ENCODE measurements at places on chromosomes 3 and 15.

- DNase-seq, result no peak
These were observed 155.4 kb upstream of the GBE1 start for GRCh38 chr3:81916890-81917289.

- DNase-seq, result no peak
These were observed 171.7 kb downstream of the C3orf38 start for GRCh38 chr3:88321363-88322050.

DNA sequence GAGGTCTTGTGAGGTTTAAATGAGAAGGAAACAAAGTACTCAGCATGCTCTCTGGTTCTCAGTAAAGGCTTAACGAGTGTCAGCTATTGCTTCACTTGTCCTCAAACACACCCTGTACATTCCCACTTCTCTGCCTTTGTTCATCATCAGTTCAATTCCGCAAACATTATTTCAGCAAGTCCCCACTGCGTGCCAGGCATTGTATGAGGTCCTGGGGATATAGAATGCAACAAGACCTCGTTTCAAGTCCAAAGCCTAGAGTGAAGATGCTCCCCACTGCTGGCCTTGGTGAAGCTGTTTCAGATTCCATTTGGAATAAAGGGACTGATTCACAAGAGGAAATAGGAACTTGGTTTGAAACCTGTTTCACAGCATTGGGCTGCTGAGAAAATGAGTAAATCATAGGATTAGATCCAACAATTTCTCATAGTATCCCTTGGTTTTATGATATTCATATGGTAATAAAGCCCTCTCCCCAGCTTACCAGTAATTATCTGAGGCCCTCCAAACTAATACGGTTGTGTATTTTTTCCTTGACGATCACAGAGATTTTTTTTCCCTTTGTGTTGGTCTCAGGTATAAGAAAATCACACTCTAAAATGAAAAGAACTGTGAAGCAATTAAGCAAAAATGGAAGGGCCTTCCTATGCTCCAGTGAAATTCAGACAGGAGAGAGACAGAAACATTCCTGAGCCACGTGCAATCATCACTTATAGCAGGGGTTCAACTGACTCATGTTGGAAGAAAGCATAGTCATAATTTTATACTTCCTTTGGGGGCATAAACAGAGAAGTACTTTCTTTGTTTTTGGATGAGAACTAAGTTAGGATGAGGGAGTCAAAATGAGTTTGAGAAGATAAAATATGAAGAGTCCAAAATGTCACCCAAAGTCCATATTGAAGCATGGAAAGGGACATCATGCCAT is 258.6 kb downstream of the RORA start:
- no peak for DNase-seq

GRCh38 chr3:46896386-46896785 is 18.9 kb downstream of the PTH1R start:
- DNase-seq, result no peak

- no peak for DNase-seq
These were observed 66.1 kb upstream of the CCR4 start for GRCh38 chr3:32885283-32885901.

DNA sequence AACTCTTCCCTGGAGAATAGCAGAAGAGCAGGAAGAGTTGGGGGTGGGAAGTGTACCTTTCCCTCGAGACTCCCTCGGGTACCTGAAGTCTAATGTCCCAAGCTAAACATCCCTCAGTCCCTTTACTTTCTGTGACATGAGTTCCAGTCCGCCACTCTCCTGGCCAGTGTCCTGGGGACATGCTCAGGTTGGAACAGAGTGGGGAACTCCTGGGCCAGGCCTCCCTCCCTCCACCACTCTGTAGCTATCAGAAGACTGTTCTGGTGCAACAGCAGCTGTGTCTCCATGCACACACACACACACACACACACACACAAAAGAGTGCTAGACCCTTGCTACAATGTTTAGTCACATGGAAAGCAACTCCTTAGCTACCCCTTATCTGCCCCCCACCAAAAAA is 155.0 kb upstream of the HES1 start:
- DNase-seq, result no peak

DNA sequence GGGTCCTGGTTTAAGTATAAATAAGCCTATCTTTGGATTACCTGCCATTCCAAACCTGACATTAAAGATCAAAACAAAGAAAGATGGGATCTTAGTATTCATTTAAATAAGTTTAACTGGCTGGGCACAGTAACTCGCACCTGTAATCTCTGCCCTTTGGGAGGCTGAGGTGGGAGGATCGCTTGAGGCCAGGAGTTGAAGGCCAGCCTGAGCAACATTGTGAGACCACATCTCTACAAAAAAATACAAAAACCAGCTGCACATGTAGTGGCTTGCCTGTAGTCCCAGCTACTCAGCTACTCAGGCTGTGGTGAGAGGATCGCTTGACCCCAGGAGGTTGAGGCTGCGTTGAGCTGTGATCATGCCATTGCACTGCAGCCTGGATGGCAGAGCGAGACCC is 176.9 kb downstream of the FNDC3B start:
- no peak for DNase-seq

DNA sequence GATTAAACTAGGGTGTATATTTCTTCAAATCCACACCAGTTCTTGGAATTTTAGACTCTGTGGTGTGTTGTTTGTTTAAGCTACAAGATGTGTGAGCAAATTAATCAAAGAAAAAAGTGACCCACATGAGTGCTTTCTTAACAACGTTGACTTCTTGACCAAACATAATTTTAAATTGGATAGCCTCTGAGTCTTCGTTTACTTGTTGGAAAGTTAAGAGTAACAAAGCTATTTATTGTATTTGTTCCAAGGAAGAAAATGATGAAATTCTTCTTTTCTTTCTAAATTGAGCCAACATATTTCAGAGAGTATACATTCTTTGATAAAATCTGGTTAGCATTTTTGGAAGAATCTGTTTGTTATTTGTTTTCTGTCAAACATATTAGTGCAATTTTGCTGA is 99.9 kb upstream of the IGSF10 start:
- no peak for DNase-seq

DNA sequence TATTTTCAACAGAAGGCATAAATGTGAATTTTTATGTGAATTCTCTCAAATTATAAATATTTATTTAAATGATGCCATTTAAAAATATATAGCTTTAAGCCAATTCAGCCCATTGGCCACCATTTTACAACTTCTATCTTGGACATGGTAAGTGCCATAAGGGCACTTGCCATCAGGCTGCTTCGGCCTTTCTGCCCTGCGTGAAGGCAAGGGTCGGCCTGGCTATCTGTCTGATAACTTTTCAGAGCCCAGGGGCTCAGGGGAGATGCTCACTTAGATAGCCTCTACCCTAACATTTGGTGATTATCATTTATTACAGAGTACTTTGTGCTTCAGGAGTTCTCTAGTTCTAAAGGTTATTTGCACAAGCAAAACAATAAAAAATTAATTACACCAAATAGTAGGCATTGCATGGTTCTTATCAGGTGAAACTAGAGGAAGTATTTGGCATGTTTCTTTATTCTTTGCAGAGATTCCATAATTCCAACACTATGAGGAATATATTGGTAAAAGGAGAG is 62.4 kb upstream of the MBNL1 start:
- DNase-seq, result no peak

GRCh38 chr15:94064676-94065313 is 166.6 kb upstream of the MCTP2 start:
- no peak for DNase-seq

GRCh38 chr3:11991751-11992150 is 12.4 kb upstream of the SYN2 start:
- DNase-seq, result no peak

DNA sequence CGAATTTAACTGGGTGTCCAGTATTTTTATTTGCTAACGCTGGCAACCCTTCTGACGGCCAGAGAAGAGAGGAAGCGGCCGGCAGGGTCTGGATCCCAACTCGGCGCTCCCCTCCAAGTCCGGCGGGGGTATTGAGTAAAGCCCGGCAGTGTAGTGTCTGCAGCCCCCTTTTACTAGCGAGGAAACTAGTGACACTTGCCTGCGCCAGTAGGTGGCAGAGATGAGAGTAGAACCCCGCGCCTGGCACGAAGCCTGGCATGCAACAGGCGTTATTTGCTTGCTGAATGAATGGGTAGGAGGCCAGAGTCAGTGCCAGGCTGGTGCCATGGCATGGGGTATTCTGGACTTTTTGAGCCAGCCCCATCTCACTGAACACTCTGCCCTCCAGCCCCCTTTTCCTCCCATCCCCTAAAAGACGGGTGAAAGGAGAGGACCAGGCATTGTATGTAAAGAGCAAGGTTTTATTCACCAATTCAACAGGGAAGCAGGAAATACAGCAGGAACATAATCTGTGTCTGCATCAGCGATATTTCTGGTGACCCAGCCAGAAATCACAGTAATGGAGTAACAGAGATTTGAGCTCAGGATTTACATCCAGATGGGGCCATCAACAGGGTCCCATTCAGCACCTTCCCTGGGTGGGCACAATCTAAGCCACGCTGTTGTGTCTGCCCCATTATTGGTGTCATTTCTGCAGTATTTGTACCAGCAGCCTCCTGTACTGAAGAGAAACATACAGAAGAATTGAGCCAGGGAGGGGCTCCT is 788 bp upstream of the WDR73 start:
- DNase-seq, result peak; percentile 93

DNA sequence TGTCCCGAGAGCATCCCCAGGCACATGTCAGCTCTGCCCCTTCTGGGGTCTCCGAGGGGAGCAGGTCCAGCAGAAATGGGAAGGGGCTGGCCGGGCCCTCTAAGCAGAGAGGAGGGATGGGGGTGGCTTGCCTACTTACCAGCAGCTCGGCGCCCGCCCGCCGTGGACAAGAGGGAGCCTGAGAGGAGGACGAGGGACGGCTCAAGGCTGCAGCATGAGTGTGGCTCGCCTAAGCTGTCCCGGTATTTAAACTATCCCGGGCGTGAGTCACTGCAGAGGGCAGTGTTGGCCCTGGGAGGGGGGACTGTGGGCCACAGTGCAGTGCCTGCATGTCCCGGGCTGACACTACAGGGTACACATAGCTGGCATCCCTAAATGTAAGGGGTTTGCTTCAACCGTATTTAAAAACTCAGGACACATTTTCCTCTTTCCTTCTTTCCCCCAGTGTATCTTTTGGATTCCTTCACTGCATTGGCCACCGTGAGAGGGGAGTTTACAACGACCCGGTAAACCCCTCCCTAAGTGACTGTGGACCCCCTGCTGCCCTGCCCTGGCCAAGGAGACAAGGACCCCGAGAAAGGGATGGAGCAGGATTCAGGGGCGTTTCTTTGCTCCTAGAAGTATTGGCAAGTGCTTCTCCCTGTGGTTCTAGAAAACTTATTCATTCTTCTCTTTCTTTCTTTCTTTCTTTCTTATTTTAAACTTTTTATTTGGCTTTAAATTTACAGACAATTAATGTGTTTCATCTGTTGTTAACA is at the start of gene LRRC15:
Gene LRRC15 (minus strand): TSS at position 222 of the 758 bp plus-strand sequence. CDS start 8,700 bp downstream, outside the sequence.
- DNase-seq, result peak; percentile 19

DNA sequence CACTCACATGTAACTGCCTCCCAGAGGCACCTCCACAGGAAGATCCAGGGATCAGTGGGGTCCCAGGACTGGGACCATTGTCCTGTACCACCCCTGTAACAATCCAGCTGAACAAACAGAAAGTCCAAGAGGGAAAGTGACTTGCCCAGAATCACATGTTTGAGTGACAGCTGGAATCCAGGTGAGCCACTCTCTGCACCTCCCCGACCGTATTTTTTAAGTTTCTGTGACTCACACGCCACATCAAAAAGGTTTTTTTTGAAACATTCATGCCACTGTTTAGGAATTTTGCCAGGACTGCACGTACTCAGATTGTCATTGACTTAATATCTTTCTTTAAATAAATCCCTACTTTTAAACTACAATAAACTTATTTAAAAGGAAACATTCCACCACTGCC is 9.8 kb upstream of the SLC6A1 start:
- DNase-seq, result no peak

DNA sequence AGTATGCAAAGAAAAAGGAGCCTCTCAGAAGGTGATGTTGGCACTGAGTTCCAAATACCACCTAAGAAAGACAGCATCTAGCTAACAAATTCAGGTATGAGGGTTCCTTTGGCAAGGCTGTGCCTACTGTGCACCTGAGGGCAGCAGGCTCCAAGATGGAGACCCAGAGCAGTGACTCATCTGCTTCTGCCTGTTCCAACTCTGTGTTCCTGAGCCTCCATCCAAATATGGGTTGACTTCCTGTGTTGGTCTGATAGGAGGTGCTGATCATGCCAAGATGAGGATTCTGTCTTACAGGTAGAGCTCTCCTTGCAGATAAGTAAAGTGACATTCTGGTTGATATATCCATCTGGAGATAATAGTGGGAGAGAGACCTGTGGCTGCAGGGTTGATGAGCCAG is 26.0 kb downstream of the SV2B start:
- DNase-seq, result no peak

- no peak for DNase-seq
These were observed 15.3 kb upstream of the BHLHE40 start for GRCh38 chr3:4963669-4964570.

DNA sequence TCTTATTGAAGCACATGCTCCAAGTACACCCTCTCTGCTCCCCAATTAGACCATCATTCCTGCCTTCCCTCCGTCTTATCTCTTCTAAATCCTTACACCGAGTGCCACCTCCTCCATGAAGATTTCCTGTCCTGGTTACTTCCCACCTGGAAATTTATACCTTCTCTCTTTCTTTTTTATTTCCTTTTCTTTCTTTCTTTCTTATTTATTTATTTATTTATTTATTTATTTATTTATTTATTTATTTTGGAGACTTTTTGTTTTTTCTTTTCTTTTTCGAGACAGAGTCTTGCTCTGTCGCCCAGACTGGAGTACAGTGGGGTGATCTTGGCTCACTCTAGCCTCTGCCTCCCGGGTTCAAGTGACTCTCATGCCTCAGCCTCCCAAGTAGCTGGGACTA is 45.9 kb upstream of the ABHD2 start:
- DNase-seq, result no peak

- peak; percentile 97 for DNase-seq
These were observed 8.1 kb downstream of the SPATA12 start for GRCh38 chr3:57068437-57069089.

DNA sequence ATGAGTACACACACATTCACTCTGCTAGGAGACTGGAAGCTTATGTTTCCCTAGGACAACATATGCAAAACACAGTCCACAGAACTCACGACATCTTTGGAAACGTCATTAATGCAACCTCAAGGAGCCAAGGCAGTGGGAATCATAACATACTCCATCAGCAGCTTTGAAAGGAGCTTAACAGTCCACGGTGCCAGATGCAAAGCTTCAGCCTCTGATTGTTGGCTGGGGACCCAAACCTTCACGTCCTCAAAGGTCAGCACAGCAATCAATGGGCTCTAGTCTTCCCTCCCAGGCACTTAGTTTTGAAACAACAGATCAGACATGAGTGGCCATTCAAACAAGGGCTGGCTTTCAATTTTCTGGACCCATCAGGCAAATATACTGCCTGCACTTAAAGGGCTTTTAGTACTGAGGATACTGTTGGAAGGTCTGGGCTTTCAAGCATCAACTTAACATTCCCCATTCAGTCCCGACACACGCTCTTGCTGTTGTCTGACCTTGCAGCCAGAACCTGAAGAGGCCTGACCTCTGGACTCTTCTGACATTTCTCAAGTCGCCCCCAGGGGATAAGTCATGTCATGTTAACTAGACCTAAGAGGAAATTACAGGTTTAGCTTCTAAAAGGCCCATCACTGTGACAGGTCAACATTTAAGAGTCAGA is 223.0 kb downstream of the PDZRN3 start:
- no peak for DNase-seq
